Activated CD8-positive, alpha-beta memory T cell treated with anti-CD3 and anti-CD28 coated beads, Interleukin-2, amount 50 U/mL, for 48 hours (primary cell): ENCODE measurements at places on chromosomes 3 and 15.
A peak's percentile ranks its signal among the peaks of the same experiment; 100 is the strongest.

- no peak for DNase-seq
These were observed 2.7 kb downstream of the RAB8B start for GRCh38 chr15:63191895-63192618.

GRCh38 chr3:179882292-179882691 lies 154.4 kb downstream of the PEX5L start:
- DNase-seq, result no peak

GRCh38 chr15:40092256-40092978 lies 16.3 kb downstream of the BMF start:
- no peak for DNase-seq

DNA sequence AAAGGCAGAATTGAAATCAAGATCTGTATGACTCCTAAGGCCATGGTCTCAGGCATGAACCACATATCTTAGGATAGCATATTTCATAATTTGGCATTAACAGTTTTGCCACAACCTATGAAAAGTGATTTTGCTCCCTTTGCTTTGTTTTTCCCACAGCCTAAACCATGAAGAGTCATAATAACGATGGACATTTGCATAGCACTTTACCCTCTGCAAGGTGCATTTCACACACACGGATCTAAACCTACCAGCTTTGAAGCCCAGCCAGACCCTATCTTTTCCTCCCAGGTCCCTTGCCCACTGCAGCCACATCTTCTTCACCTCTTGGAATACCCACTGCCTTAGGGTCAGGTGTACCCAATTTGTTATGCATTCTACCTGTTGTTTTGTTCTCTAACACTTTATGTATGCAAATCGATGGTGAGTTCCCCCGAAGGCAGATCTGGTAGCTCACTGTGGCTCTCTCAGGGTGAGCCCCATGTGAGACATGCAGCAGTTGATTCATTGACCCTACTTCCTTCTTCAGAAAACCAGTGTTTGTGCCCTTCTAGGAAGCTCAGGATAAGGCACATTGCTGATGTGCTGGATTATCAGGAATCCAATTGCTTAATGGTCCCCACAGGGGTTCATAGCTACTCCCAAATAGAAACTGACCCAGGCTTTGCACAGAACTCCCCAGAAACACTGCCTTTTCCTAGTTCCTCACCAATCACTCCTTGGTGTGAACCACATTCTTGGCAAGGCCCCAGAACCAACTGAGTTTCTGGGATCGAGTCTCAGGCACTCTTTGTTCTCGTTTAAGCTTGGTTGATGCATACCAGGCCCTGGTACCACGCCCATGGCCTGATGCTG lies 8.7 kb downstream of the ARHGAP31 start:
- DNase-seq, result no peak

GRCh38 chr3:127849368-127849767 lies 27.1 kb upstream of the MGLL start:
- no peak for DNase-seq

DNA sequence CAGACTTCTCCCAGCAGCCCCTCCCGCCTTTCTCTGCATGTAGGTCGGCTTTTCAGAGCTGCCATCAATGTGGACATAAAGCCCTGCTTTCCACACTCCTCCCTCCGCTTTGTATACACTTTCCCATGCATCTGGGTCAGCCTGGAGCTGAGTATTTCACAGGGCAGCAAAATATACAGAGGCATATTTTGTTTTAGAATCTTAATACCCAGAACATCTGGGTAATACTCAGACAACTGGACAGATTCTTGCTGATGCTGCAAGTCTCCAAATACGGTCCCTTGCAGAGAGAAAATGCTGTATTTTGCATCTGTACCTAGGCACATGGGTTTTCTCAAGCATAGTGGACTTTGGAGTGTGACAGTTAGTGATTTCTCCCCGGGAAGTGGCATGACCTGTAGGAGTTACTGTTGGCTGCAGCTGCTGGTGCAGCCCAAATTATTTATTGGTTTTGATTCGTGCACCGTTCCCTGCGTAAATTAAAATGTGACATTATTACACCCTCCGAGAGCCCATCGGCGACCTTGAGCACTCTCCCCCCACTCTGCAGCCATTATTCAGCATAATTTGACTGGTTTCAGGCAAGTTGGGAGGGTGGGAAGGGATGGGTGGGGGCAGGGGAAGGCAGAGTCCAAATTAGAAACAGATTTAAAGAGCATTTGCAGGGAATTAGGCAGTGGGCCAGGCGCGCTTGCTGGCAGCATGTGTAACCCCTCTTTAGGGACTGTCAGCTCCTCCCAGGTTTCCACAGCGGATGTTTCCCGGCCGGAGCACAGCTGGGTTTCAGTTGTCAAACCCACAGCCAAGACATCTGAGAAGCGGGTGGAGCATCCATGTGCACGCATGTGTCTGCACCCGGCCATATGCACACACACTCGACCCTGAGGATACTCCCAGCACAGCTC lies 100.8 kb downstream of the CPN2 start:
- DNase-seq, result peak; percentile 22

DNA sequence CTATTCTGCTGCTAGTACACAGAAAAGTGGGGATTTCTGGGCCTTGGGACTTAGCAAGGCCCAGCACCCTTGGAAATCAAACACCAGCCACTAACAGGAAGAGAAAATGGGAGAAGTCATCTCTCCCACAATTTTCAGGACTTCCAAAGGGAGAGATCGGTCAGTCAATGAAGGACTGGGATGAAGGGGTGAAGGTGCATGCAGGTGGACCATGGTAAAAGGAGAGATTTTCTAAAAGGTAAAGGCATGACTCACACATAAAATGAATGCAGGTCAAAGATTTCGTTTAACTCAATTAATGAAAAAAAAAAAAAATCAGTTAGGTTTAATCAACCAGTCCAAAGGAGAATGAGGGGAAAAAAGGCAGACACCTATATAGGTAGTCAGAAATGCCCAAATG lies 176.4 kb upstream of the PROK2 start:
- DNase-seq, result no peak

DNA sequence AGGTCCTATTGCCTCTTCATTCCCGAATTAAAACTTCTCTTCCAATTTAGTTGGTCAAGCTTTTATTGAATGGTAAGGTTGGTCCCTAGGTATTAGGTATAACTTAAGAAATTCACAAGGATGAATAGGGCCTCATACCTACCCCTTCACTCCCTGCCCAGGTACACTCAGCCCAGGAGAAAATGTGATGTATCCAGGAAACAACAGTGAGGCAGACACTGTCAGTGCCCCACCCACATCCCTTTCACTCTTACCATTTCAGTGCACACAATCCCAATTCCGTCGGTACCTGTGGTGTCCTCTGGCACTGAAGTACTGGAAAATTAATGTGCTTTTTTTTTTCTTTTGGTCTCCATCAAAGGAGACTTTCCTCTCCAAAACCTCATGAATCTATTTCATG lies 10.5 kb upstream of the C3orf49 start:
- DNase-seq, result no peak

DNA sequence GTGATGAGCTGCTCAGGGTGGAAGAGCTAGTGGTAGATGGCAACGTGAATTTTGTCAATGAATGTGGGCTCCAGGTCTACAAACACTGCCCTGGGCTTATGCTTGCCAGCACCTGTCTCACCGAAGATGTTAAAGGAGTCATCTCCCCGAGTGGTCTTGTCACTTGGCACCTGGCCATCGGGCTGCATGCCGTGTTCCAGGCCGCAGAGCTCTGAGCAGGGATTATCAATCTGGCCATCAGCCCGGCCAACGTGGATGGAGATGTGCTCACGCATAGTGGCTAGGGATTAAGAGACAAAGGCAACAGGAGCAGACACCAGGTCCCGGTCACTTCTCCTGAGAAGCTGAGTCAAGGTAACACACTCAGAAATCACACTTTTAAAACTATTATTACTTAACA lies 54.8 kb upstream of the ACTC1 start:
- no peak for DNase-seq

GRCh38 chr3:37444696-37445095 lies 270.3 kb upstream of the LRRFIP2 start:
- DNase-seq, result no peak

DNA sequence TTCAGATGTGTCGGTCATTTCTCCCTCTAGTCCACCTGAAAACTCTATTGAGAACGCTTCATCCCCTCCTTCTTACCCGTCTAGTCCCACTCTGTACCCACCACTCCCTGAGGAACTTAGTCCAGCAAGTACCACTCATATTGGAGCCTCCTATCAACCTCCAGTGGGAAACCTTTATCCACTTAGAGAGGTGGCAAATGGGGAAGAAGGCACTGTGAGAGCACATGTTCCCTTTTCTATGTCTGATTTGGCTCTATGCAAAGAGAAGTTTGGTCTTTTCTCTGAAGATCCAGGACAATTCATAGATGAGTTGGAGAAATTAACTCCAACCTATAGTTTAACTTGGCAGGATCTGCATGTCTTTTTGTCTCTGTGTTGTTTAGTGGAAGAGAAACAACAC lies 17.0 kb upstream of the RPN1 start:
- DNase-seq, result no peak

DNA sequence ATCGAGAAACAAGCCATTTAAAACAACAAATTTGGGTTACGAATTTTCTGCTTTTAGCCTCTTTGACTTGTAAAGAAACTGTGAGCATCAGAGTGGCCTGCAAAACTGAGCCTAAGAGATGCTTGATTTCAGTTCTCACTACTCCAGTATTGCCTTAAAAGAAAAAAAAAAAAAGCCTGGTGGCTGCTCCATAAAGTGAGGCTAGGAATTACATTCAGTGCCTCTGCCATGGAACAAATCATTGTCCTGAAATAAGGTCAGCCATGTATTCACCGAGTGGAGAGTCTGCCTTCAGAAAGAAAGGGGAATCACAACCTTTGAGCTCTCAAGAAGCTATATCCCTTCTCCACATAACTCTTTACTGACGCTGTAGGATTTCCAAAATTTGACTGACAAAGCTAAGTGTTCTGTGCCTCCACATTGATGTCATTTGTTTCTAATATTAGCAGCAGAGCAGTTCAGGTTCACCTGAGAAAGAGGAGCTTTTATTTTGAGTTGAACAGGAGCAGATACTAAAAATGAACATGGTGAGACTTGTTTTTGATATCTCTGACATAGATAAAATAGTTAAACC lies 137.3 kb downstream of the SSR3 start:
- DNase-seq, result no peak

- DNase-seq, result no peak
These were observed 106.7 kb downstream of the RYK start for GRCh38 chr3:134143828-134144401.

DNA sequence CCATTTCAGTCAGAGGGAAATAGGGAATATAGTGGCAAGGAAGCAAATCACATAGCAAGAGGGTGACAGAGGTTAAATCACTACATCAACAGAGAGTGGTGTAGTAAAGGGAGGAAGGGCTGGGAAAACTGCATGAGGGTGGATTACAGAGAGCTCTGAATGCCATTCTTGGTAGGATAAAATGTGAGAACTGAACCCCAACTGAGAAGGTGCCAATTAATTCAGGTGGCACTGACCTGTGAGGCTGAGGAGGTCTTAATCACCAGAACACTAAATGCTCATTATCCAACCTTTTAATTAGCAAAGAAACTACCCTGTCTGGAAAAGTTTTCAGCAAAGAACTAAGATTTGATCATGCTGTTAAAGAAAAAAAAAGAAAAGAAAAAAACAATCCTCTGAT lies 202.7 kb downstream of the LRRN1 start:
- DNase-seq, result no peak

- DNase-seq, result no peak
These were observed 113.2 kb downstream of the DNAJB8 start for GRCh38 chr3:128353361-128353965.

DNA sequence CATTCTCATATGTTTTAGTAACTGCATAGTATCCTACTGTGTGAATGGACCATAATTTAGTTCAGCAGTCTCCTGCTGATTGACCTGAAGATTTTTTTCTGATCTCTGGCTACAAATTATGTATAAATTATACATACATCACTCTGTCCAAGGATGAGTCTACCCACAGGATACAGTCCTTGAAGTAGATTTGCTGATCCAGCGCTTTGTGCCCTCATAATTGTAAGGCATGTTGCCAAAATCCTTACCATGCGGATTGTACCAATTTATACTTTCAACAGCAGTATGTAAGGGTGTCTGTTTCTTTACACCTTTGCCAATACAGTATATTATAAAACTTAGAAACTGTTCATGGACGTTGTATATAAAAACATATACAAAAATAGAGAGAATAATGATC lies 46.5 kb downstream of the ACAA1 start:
- DNase-seq, result no peak

DNA sequence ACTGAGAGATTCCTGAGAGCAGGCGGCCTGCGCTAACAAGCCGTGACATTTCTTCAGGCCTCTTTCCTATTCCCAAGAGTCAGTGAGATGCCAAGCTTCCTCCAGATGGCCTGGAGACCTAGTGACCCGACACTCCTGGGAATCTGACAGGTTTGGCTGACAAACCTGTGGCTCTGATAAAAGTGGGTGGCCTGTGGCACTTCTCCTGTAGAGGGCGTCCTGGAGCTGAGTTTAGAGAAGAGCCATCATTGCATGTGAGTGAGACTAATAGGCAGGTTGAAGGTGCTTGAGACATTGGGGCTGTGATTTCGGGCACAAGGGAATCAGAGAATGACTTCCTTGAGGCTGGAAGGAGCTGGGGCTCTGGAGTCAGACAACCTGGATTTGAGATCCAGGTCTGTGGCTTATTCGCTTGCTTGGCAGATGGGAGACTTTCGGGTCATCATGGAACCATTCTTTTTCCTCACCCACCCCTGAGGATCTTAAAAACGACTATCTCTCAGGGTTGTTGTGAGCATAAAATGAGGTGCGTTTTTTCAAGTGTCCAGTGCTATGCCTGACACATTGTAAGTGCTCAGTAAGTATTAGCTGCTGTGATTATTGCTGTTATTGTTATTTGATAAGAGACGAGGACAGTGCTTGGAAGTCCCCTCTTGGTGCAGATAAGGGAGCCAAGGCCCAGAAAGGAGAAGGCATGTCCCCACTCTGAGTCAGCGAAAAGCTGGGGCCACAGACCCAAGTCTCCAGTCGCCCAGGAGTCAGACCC lies 77.2 kb downstream of the SCN10A start:
- DNase-seq, result peak; percentile 71

DNA sequence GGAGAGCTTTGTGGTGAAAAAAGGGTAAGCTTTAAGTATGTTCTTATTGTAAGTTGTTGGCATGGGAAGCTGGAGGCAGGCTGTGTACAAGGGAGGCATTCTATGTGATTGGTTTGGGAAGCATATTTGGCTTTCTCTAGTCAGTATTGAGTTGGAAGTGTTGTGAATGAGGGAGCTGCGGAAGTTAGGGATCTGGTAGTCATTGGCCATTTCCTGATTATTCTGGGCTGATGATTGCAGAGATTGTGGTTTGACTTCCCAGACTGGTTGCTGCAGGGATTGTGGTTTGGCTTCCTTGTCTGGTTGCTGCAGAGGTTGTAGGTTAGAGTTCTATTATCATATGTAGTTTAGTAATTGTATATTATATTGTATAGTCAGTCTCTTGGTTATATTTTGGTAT lies 21.0 kb downstream of the STXBP5L start:
- no peak for DNase-seq

- no peak for DNase-seq
These were observed 93.0 kb upstream of the LYSMD4 start for GRCh38 chr15:99826157-99826780.

GRCh38 chr15:98174286-98174685 lies 213.8 kb downstream of the ARRDC4 start:
- no peak for DNase-seq

- DNase-seq, result no peak
These were observed 87.7 kb downstream of the IL1RAP start for GRCh38 chr3:190601622-190602021.
